ENCODE measurements at places on chromosomes 6 and 20.

GRCh38 chr6:110534731-110535492, 58.5 kb upstream of the SLC22A16 start:
- DNase-seq: no peak

DNA sequence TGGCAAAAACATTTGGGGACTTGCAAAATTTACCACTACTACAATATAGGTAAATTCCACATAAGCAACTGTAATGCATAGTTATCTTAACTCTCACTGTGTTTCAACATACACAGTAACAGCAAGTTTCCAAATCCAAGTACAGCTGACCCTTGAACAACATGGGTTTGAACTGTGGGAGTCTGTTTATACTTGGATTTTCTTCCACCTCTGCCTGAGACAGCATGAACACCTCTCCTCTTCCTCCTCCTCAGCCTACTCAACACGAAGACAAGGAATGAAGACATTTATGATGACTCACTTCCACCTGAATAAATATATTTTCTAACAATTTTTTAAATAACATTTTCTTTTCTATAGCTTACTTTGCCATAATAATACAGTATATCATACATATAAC, 25.6 kb downstream of the MAN1A1 start:
- no peak for DNase-seq

DNA sequence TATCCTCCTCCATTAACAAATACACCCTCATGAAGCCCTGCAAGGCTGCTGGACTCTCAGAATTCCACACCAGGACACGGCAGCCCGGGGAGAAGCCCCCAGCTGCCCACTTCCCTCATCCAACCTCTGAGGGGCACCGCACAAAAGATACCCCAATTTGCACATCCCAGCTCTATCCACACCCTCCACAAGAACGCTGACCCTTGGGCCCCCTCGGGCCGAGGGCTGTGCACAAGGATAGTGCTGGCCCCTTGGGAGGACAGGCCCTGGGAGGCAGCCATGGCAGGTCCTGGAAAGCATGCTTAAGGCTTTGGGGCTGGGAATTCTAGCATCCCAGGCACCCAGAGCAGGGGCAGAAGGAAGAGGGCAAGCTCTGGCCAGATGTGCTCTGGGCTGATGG, 112.8 kb upstream of the PRND start:
- no peak for DNase-seq

- no peak for DNase-seq
Observed at GRCh38 chr6:81800666-81801065, 48.2 kb upstream of the TENT5A start.
